NCI-H1092 treated with DMSO at 0.1 percent for 48 hours (cell line): ENCODE measurements at places on chromosomes 2 and 18.

DNA sequence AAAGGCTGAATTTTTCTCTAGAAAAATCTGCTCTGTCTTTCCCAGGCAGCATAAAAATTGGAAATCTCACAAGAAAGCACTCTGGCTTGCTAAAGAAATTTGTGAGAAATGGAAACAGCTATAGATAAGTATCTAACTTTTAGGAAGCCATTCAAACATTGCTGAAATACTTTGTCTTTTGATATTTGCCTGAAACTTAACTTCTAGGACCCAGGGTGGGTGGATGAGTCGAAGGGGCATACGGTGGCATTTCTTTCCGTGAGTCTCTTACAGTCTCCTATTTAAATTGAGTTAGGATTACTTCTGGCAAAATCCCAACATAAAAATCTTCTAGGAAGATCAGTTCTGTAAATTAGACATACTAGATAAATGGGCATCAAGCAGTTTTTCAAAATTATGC lies 532 bp upstream of the COL3A1 start:
- no peak for DNase-seq

DNA sequence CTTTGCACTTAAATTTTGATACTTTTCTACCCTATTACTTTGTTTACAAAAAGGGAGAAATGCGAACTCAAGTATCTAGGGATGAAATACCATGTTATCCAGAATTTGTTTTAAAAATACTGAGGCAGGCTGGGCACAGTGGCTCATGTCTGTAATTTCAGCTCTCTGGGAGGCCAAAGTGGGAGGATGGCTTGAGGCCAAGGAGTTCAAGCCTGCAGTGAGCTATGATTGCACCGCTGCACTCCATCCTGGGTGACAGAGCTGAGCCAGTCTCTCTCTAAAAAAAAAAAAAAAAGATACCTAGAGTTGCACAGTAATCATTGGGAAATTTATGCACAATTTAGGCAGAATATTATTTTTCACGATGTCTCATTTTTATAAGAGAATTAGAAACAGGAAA lies 12.4 kb upstream of the VAPA start:
- DNase-seq, result peak; percentile 13

DNA sequence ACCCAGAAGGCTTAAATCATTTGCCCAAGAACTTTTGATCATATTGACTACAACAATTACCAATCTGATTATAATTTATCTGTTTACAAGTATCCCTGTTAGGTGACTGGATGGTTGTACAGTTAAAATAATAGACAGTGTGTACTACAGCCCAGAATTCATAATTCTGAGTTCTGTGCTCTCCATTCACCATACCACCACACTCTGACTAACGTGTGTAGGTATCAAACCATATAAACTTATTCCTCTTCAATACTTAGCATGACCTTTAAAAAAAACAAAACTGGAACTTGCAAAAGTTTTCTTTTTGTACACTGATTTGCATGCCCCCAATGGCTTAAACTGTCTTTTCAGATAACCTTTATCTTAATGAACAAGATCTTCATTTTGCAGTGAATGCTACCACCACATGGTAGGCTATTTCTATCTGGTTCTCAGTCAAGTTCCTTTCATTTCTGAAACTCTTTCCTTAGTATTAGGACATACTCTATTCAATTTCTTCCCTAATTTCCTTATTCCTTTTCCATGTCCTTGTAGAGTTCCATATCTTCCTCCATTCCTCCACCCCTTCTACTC lies 50.9 kb downstream of the SOS1 start:
- DNase-seq, result no peak

DNA sequence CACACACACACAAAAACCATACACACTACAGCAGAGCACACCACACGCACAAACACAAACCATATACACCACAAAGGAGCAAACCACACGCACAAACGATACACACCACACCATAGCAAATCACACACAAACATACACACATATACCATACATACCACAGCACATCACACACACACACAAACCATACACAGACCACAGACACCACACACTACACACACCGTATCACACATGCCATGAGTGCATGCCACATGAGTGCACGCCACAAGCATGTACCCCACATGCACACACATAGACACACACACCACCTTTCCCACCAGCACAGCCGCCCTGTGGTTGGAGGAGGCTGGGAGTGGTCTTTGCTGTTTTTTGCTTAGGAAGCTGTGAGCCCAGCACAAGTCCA lies 517.1 kb upstream of the MYT1L start:
- DNase-seq, result no peak

- DNase-seq, result no peak
Measured at GRCh38 chr2:198143793-198144192, 339.4 kb downstream of the PLCL1 start.

DNA sequence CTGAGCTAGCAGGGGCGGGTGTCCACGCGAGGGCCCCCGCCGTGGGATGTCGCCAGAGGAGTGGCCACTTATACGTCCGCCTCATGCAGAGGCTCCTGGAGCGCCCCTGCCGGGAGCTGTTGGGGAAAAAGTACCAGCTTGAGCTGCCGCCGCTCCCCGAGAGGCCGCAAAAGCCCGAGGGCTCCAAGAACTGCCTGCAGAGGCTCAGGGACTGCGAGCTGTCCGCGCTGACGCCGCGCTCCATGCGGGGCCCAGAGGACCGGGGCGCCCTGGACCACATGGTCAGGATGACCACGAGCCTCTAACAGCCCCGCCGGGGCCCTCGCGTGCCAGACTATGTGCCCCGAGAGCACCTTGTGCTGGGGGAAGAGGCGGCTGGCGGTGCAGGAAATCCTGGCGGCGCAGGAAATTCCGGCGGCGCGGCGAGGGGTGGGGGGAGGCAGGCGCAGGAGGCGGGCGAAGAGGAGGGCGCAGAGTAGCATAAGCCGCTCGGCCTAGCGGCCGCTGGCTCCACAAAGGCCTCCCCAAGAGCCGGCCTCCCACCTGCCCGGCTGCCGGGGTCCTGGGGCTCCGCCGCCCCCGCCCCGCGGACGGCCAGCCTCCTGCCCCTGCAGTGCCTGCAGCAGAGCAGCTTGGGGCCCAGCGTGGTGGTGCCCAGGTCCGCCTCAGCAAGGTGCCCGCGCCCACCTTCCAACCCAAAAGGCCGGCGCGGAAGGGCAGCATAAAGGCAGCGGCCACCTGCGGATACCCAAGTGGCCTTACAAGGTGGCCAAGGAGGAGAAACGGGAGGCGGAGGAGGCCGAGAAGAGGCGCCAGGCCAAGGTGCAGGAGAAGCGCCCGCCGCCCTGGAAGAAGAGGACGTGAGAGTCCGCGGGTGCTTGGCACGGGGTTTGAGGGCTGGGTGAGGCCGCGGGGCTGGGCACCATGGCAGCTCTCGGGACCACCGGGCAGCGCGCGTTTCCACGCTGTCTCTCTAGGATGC lies 42.1 kb upstream of the TRIM43B start:
- DNase-seq, result peak; percentile 48
